ENCODE measurements at places on chromosomes 4 and X.
A peak's percentile ranks its signal among the peaks of the same experiment; 100 is the strongest.

- DNase-seq: no peak
Measured at GRCh38 chr4:68147079-68147478, 17.4 kb upstream of the TMPRSS11F start.

DNA sequence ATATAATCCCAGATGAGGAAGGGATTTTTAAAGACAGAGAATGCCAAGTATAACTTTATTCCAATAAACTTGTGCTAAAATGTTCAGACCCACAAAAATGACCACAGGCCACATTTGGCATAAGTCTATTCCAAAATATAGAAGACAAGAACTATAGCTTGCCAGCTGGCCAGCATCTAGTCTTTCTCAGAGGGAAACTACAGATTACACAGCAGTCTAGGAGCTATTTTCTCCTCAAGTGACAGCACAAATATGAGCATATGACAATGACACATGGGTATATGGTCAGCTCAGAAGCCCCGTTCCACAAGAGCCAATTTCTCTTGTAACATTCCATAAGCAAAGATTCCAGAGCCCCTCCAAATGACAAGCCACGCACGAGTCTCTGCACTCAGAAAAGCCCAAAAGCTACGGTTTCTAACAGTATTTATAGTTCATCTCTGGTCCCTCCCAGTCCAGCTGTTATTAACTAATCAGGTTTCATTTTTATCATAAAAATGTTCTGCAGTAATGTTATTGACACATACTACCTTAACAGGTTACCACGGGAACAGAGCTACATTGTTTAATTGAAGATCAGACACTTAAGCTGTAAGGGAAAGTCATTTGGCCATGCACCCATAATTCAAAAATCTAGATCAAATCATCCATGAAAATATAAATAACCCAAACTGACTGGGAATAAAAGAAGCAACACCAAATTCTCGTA lies 70.3 kb downstream of the RAB28 start:
- no peak for DNase-seq

GRCh38 chr4:105135785-105136184 lies 10.9 kb upstream of the TET2 start:
- no peak for DNase-seq

- DNase-seq: peak; percentile 41
Measured at GRCh38 chrX:154436983-154437752, at the start of gene GDI1. Gene GDI1, plus strand, starts transcription at chrX:154437154. Its CDS starts 101 bp downstream, at chrX:154437255.

- DNase-seq: no peak
Measured at GRCh38 chr4:120266602-120267001, 200.0 kb upstream of the MAD2L1 start.

DNA sequence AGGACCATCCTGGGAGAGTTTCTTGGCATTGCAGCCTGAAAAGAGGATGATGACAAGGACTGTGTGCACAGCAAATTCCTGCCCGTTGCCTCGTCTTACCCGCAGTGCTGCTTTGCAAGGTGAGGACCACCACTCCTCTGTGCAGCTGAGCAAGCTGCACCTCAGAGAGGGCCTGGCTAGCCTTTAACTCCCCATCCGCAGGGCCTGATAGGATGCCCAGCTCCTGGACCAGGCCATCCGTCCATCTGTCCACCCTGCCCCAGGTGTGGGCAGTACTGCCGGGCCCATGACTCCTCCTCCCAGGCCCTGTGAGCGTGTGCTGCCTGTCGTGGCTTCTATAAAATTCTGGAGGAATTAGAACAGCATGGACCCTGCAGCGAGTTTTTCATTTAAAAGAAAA lies 43.9 kb upstream of the PPP2R2C start:
- DNase-seq: no peak

DNA sequence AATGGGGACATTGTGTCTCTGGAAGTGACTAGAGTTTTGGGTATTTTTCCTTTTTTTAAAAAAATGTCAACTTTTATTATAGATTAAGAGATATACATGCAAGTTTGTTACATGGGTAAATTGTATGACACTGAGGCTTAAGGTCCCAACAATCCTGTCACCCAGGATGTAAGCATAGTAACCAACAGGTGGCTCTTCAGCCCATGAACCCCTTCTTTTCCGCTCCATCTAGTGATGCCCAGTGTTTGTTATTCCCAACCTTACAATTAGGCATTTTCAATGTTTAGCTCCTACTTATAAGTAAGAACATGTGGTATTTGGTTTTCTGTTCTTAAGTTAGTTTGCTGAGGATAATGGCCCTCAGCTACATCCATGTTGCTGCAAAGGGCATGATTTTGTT lies 102.7 kb downstream of the GRID2 start:
- DNase-seq: no peak

DNA sequence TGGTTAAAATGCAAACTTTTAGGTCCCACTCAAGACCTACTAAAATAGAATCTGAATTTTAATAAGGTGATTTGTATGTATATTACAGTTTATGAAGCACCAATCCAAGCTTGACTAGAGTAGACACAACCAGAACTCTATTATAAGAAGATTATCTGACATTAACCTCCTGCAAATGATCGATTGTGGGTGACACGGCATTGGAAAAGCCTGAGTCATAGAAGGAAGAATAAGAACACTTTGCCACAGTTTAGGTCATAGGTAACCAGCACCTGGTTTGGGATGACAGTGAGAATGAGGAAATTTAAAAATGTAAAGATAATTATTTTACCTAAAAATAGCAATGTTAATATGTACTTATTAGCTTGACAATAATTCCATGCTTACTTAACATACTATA lies 15.2 kb downstream of the PDGFC start:
- no peak for DNase-seq

DNA sequence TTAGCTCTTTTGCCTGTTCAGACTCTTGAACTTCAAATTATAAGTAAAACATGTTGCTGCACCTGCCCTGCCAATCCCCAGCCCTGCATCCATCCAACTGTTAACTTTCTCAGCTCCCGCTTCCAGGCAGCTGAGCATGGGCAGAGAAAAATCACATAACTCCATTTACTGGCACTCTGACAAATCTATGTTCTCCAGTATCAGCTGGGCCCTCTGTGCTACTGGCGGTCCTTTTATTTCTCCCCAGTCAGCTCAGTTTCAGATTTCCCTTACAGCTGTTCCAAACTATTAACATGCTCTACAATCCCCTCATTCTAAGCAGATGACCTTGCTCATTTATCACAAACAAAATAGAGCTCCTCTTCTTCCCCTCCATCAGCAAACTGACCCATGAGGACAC lies 240.4 kb upstream of the TET2 start:
- DNase-seq: peak; percentile 88

GRCh38 chrX:17120816-17121215 lies 174.4 kb downstream of the REPS2 start:
- no peak for DNase-seq

GRCh38 chr4:9924750-9925149 lies 96.5 kb downstream of the SLC2A9 start:
- DNase-seq: peak; percentile 47

DNA sequence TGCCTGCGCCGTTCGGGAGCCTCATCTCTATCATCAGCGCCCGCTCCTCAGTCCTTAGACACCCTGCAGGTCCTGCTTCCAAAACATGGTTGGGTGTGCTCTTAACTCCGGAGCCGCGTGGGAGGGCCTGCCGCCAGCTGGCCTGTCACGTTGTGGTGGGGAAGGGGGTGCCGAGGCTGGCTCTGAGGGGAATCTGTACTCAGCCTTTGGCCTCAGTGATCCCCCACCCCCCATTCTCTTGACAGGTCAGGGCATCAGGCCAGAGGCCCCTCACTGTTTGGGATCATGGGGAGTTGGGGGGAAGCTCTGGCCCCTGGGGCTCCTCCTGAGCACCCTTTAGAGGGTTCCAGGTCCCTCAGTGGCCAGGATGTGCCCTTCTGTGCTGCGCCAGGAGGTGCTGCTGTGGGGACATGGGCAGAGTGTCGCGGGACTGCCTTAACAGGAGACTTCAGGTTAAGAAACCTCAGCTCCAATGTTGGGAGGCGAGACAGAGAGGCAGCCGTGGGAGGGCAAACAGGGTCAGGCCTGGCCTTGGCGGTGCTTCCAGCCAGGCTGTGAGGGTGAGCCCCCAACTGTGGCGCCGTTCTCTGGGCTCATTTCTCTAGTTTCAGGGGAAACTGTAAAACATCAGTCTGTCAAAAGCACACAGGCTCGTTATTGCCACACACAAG lies 33.5 kb downstream of the TRMT44 start:
- DNase-seq: no peak

DNA sequence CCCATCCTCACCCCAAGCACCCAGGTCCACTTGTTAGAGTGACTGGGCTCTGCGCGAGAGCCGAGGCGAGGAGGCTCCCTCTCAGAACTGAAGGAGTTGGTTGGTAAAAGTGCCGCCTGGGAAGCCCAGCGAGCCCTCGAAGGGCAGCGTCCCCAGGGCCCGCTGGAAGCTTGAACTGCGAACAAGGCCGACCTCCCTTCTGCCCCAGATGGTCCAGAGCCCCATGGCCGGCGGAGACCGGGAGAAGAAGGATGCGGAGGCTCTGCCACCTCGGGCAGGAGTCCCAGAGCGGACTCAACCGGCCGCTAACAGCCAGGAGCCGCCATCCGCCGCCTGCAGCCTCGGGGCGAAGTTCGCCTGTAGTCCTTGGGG lies 116.3 kb upstream of the TEX13C start:
- no peak for DNase-seq

GRCh38 chr4:165541851-165542459 lies 163.1 kb downstream of the CPE start:
- no peak for DNase-seq

GRCh38 chrX:144494074-144494473 lies 610.2 kb downstream of the UBE2NL start:
- peak; percentile 73 for DNase-seq

DNA sequence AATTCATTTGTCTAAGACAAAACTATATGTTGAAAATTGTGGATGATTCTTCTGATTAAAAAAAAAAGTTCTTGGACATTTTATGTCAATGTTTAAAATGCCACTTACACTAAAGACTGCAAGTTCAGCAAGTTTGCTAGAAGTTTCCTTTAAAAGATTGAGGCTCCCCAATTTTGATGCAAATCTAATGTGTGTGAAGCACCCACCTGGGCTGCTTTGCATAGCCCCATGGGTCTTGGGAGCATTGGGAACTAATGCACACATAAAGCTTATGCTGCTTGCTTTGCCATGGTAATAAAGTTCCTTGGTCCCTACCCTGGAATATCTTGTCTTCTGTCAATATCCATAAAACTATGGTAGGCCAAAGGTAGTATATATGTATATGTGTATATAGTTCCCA lies 725.9 kb upstream of the GRID2 start:
- DNase-seq: no peak

GRCh38 chrX:9279234-9279544 lies 185.7 kb upstream of the TBL1X start:
- DNase-seq: no peak

DNA sequence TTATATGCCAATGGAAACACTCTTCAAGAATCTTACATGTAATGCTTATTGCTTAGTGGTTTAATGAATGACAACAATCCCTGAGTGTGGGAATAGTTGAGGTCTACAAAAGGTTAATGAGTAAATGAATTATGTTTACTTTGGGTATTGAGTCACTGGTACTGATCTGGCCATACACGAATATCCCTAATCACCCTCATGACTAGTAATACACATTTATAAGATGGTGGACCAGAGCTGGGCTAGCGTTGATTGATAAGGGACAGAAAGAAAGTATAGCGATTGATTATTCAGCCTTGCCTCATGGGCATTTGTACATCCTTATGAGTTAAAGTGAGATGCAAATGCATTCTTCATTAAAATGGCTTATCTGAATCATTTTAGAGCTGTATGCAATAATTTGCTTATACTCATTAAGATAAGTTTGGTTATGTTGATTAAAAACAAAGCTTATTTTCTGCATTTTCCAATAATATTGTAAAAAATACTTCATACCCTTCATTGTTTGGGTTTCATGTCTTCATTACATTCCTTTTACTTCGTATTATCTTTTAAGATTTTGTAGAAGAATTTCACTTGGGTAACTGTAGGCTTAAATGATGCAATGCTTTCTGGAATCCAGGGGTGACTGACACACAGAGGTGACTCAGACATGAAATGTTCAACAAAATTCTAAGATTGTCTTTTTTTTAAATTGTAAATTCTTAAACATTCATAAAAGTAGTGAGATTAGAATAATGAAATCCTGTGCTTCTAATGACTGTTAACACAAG lies 47.4 kb downstream of the FGF2 start:
- no peak for DNase-seq

- no peak for DNase-seq
Measured at GRCh38 chr4:183195534-183195933, 96.5 kb downstream of the WWC2 start.

GRCh38 chr4:24315056-24315455 lies 269.3 kb downstream of the DHX15 start:
- no peak for DNase-seq

DNA sequence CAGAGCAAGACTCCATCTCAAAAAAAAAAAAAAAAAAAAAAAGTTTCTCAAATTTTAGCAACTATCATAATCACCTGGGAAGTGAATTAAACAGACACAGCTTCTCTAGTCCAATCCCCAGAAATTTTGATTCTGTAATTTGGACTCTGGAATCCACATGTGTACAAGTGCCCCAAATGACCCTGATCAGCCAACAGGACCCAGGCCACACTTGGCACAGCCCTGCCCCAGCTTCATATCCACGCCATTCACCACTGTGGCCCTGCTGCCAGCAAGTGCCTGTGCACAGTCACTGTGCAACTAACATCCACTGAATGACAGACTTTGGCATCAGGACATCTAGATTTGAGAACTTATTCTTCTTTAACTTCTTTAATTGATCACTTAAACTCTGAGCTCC lies 14.1 kb upstream of the CXCL13 start:
- DNase-seq: no peak

DNA sequence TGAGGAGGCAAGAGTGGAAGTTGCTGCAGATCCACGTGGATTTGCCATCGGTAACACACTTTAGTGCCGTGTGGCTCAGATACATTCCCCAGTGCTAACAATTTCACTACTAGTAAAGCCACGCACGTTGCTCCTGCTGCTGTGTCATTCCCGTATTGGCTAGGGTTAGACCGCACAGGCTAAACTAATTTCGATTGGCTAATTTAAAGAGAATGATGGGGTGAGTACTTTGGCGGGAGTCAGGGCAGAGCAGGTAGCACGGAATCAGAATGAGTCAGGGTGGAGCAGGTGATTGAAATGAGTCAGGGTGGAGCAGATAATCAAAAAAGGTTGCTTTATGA lies 1337.5 kb downstream of the FSTL5 start:
- DNase-seq: no peak

GRCh38 chr4:123412700-123413512 lies 16.3 kb downstream of the SPRY1 start:
- no peak for DNase-seq

GRCh38 chrX:848386-848785 lies 217.8 kb downstream of the SHOX start:
- no peak for DNase-seq

- peak; percentile 17 for DNase-seq
Measured at GRCh38 chr4:95729596-95729995, 110.3 kb upstream of the PDHA2 start.

GRCh38 chr4:150609131-150609530 lies 27.2 kb downstream of the MAB21L2 start:
- no peak for DNase-seq

DNA sequence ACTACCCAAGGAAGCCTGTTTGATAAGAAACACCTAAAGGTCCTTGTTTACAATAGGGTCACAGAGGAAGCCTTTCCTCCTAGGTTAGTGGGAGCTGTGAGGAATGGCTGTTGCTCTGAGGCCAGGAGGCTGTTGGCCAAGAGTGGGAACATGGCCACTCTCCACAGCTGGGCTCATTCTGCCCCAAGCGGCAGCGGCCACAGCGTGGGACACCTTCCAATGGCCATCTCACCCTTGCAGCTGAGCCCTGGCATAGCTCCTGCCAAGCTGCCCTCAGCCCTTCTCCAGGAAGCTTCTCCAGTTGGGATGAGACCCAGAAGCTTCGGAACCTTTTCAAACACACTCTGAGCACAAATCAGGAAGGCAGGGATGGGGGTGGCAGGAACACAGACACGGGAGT lies 111.8 kb upstream of the MAP3K15 start:
- DNase-seq: no peak

Measured in NCI-H1092 treated with DMSO at 0.1 percent for 48 hours (cell line).